Suprapubic skin (tissue), 4 donors: ENCODE measurements at places on chromosomes 11 and 22.

- DNase-seq, result peak; percentile 44
Observed at GRCh38 chr11:116507849-116508695, 264.7 kb downstream of the BUD13 start.

DNA sequence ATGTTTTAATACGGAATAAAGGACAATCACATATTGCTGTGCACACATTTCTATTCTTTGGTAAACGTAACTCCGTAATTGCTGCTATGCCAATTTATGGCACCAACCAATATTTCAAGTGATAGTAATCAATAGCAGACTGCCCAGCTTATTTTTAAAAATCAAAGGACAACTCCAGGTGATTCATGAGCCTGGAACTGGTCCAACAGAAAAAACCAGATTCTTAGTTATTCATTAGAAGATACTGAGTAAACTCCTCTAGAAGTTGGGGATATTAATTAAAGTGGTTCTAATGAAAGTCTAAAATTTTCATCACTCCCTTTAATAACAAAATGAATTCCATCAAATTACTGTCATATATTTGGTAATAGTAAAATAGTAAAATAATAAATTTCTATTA, 9.4 kb upstream of the OR52H1 start:
- DNase-seq, result no peak

GRCh38 chr11:3671334-3672254, at the start of gene CHRNA10:
TSS of gene CHRNA10 (minus strand) at chr11:3671384. CDS start at chr11:3671312, 72 bp downstream.
- DNase-seq, result no peak

DNA sequence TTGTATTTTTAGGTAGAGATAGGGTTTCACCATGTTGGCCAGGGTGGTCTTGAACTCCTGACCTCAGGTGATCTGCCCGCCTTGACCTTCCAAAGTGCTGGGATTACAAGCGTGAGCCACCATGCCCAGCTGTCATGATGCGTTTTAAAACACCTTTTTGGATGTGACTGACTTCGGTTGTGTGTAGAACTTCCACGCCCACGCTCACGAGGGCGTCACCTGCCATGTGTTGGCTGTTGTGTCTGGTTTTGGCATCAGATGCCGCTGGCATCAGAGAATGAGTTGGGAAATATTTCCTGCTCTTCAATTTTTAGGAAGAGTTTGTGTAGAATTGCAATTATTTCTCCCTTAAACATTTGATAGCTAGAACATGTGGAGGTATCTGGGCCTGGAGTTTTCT, 109.1 kb downstream of the KCNQ1 start:
- DNase-seq, result no peak

DNA sequence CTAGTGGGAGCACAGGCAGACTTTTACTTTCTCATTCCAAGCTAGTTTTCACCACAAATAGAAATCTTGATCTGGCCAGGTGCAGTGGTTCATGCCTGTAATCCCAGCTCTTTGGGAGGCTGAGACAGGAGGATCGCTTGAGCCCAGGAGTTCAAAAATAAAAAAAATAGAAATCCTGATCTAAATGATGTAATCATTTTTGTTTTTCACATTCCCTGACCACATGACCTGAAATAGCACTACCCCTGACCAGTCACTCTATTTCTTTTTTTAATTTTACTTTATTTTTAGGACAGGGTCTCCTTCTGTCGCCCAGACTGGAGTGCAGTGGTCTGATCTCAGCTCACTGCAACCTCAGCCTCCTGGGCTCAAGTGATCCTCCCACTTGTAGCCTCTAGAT, 2.3 kb upstream of the TCN2 start:
- DNase-seq, result no peak
